Iris pigment epithelial cell (primary cell): ENCODE measurements at places on chromosomes 4 and X.

GRCh38 chrX:53674581-53674980 lies 11.9 kb downstream of the HUWE1 start:
- DNase-seq = peak; percentile 23

- DNase-seq = no peak
These were observed 60.2 kb downstream of the CHRNA9 start for GRCh38 chr4:40395166-40395900.

GRCh38 chrX:109294097-109294814 lies 187.6 kb downstream of the GUCY2F start:
- DNase-seq = peak; percentile 29

- peak; percentile 41 for DNase-seq
These were observed at the start of gene APLN for GRCh38 chrX:129654652-129655546. APLN (minus strand) TSS chrX:129654956; CDS start chrX:129654630, 326 bp downstream.

DNA sequence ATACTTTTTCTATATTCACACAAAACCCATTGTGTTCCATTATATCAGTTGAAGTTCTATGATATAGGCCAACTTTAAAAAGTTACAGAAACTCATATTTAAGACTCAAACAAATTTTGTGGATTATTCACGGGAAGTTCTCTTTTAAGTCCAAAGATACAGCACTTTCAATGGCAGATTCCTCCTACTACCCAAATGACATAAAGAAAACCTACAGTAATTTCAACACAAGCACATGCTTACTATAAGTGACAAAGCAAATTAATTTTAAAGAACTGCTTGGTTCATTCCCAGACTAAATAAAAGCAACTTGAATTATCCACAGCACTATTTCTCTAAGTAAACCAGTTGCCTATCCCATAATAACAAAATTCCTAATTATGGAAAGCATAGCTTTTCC lies 4.1 kb downstream of the PPA2 start:
- no peak for DNase-seq

DNA sequence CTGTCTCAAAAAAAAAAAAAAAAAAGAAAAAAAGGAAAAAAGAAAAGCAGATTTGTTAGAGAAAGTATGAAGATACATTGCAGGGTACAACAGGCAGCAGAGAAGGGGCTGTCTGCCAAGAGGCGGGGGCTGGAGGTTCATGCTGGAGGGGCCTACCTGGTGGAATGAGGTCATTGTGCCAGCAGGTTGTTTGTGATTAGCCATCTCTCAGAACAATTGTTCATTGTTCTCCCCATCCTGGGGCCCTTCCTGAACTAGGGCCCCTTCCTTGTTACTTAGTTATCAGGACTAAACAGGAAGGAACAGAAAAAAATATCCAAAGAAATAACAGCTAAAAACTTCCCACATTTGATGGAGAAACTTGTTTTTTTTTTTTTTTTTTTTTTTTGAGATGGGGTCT lies 14.0 kb upstream of the GPKOW start:
- no peak for DNase-seq

DNA sequence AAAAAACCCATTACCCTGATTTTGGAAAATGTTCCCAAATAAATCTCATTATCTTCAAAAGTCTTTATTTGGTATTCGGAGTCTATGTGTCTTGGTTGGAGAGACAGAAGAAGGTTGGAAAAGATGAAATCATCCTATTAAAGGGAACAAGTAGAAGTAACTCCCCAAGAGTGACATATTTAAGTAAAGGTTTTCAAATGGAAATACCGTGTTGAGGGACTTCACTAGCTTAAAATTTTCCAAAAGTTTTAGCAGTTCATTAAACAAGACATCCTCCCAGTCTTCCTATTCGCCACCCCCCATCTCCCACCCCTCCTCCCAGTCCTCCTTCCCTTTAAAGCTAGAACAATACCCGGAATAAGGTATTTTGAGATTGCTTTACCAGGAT lies 62.7 kb upstream of the CCDC160 start:
- no peak for DNase-seq

- DNase-seq = no peak
These were observed 111.9 kb downstream of the MAPK10 start for GRCh38 chr4:86247906-86248305.

DNA sequence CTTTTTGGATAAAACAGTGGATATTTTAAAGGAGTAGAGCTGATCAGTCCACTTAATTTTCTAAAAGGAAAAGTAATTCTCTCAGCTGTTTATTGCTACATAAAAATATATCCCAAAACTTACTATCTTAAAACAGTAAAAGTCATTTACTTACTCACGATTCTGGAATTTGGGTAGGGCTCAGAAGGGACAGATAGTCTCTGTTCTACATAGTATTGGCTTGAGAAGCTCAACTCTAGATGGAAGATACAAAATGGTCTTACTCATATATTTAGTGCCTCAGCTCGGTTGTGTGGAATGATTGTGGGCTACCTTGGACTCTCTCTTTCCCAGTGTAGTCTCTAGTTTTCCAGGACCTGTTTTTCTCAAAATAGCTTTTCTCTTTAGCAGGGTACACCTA lies 691.5 kb upstream of the POU3F4 start:
- peak; percentile 52 for DNase-seq

DNA sequence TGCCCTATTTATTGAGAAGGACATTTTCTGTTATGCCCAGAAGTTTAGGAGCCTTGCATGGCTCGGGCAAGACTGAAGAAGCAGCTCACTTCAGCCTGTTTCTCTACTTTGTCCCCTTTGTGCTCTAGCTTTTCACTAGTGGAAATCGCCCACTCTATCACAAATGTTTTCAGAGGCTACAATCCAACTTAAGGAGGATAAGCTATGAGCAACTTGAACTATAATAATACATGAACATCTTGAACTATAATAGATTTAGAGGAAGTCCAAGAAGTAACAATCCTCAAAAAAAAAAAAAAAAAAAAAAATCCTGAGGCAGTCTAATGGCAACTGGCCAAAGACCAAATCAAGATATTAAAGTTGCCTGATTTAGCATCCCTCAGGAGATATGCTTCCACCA lies 452.3 kb downstream of the IL1RAPL1 start:
- no peak for DNase-seq

DNA sequence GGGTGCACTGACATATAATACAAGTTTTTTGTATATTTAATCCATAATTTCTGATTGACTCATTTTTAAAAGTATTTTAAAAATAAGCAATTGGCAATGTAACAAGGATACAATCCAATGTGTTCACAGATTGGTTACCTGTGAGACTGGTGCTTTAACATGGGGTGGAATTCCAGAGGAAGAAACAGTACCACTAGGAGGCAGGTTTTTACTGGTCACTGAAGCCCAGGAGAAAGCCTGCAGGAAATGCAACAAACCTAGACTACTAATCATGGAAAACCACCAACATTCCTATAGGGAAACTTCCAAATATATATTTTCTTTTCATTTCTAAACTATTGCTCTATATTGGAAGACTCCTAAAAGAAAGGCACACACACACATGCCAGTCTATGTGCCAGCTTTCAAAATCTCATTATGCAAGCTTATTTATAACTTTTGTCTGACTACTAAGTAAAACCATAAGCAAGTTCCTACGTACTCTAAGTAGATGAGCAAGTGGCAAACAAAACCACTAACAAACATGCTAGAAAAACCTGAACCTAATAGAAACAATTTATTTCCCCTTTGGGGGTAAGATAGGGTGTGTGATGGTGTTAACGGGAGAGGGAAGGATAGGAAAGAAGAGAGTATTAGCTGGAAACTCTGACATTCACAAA lies 19.2 kb downstream of the G3BP2 start:
- no peak for DNase-seq

DNA sequence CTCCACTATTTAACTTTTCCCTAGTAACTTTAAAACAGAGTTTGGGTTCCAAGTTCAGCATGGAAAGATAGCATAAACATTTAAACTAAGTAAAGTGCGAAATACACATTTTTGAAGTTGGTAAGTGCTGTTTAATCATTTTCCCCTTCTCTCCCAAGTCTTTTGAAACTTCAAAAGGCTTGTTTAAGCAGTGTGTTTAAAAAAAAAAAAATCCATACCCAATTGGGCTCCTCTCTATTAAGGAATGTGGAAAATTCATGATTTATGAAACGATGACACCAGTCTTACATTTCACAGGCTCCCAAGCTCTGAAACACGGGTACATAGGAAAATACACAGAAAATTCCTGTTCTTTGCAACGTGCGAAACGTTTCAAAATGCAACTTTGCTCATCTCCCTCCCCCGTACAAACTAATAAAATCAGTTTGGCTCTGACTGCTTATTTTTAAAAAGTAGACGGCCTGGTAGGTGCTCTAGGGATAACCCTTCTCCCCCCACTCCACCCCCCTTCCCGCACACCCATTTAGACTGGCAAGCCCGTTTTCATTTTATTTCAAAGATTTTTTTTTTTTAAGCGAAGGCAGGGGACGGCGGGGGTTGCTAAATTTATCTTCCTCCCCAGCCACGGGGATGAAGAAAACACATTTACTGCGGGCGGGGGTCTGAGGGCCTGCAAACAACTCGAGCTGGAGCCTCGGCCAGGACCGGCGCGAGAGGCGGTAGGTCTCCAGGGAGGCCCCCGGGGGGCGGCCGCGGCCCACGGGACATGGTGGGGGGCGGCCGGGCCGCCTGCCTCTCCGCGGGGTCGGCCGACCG lies 786 bp upstream of the ZFX start:
- peak; percentile 64 for DNase-seq

GRCh38 chr4:176534566-176534965 lies 214.8 kb downstream of the SPCS3 start:
- peak; percentile 92 for DNase-seq

- no peak for DNase-seq
These were observed 66.6 kb downstream of the TRMT44 start for GRCh38 chr4:8507196-8507570.

DNA sequence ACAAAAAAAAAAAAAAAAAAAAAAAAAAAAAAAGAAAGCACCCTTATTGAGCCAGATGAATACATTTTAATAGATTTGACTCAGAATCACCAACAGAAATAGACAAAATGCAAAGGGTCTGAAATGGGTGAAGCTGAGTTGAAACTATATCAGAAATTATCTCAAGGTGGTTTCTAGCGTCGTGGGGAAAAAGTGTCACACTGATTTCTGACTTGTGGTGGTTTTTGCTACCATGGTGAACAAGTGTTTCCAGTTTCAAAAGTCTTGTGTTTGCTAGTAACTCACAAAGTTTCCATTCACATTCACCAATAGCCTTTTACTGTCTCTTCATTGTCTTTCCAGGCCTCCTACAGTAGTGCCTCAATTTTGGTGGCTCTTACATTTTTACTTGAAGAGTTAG lies 135.5 kb downstream of the ARHGAP24 start:
- no peak for DNase-seq

GRCh38 chr4:70945452-70946055 lies 43.4 kb downstream of the MOB1B start:
- DNase-seq = peak; percentile 57

DNA sequence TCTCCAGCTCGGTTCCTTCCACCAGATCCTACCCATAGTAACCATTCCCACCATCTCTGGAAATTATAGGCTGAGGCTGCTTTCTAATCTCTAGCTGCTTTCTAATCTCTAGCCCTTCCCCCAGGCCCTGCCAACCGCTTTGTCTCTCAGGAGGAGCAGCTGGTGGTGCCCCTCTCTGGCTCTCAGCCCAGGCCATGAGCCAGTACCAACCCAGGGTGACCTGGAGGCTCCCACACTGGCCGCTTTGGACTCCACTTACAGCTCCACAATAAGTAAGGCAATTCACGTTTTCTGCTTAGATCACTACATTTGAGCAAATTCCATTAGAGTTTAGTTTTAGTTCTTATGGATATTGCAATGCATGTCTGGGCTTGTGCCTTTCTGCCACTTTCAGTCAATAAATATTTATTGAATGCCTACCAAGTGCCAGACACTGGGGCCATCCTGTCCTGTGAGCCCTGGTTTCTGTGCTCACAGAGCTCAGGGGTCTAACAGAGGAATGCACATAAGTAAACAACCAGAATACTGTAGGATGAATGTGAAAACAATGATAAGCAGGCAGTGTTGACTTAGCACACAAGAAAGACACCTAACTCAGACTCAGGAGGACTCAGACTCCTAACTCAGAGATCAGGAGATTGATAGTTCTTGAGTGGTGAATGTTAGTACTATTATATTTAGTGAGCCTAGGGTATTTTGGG lies 38.9 kb downstream of the SMC1A start:
- peak; percentile 1 for DNase-seq

GRCh38 chr4:156537286-156537685 lies 434.3 kb downstream of the PDGFC start:
- DNase-seq = peak; percentile 52

DNA sequence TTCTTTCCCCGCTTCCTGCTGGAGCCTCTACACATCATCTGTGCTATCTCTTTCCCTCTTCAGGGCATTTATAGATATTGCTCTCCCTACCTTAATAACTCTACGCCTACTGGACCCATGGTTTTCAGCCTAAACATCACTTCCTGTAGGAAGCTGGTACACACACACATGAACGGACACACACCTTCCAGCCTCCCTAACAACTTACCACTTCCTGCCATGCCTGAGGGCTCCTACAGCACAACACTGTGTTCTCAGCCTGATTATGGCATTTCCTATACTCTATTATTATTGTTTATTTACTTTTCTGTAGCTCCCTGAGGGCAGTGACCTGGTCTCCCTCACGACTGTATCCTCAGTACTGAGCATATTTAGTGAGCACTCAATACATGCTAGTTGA lies 163.6 kb upstream of the MAP3K15 start:
- no peak for DNase-seq

GRCh38 chr4:18012807-18013462 lies 8.6 kb downstream of the LCORL start:
- DNase-seq = no peak

- no peak for DNase-seq
These were observed 26.2 kb upstream of the FREM3 start for GRCh38 chr4:143726714-143727113.

DNA sequence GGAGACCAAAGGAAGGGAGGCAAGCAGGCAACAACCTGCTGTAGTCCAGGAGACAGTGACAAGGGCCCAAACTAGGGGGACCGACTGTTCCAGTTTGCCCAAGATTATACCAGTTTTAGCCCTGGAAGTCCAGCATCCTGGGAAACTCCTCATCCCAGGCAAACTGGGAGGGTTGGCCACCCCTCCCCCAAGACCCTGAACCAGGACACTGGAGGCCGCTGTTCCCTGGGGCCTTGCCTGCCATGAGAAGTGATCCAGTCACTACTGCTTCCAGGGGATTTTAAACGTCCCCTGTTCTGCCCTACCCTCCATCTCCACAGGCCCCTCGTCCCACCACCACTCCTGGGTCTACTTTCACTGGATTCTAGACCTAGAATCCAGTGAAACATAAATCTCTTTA lies 4.3 kb upstream of the DGAT2L6 start:
- no peak for DNase-seq

DNA sequence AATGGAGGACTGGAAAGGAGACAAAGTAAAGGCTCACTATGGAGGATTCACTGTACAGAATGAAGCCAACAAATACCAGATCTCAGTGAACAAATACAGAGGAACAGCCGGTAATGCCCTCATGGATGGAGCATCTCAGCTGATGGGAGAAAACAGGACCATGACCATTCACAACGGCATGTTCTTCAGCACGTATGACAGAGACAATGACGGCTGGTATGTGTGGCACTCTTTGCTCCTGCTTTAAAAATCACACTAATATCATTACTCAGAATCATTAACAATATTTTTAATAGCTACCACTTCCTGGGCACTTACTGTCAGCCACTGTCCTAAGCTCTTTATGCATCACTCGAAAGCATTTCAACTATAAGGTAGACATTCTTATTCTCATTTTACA lies 6.8 kb downstream of the FGB start:
- no peak for DNase-seq
